IMR-90 (cell line): ENCODE measurements at places on chromosomes 1 and 21. TPM values are rescaled to one million over a fixed set of nuclear protein-coding genes. Genes with fewer than 3 reads are reported as not detected.

SLX9 gene
- 10.4 and 17.5 TPM in 2 replicates for total RNA-seq

PTPRU gene
- total RNA-seq = 5.0 and 7.0 TPM in 2 replicates

- peaks cover 4% of the 10 kb centered on the region; the same call in 1 of the 2 replicates for H3K4me1 ChIP-seq
- H3K4me3 ChIP-seq = no peak overlapping the region
- no peaks in the 10 kb centered on the region for H3K27me3 ChIP-seq
- no peaks in the 10 kb centered on the region for H3K36me3 ChIP-seq
- DNase-seq = no peak
- H3K27ac ChIP-seq = no peak overlapping the region
Measured at GRCh38 chr1:91124989-91125417, 103.2 kb upstream of the ZNF644 start.

DNA sequence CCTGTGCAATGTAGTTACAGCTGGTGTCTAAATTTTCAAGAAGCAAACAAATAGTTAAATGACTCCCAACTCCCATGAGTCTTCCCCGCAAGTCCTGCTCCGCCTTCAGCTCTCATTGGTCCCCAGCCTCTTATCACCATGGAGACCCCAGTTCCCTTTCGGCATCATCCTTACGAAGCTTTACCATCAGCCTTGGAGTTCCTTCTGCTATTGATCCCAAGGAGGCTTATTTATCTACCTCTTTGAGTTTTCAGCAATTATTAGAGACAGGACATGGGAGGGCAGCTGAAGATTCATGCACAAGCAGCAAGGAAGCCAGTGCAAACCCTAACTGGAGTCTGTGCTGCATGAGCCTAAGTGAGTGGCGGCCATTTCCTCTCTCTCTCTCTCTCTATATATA, 12.3 kb downstream of the KCNA2 start:
- H3K4me3 ChIP-seq = no peak overlapping the region
- no peaks in the 10 kb centered on the region for H3K36me3 ChIP-seq

ROR1 gene
- 8.1 and 10.0 TPM in 2 replicates for total RNA-seq

LRRC71 gene
- total RNA-seq = not detected in 2 replicates

FAM72C gene
- total RNA-seq = 0.72 and 0.83 TPM in 2 replicates
